ENCODE measurements at places on chromosomes 1 and 21.

GRCh38 chr1:154802336-154802969 lies 67.6 kb downstream of the KCNN3 start:
- no peaks in the 10 kb centered on the region for H3K36me3 ChIP-seq
- H3K4me3 ChIP-seq: no peak overlapping the region
- no peak for DNase-seq

DNA sequence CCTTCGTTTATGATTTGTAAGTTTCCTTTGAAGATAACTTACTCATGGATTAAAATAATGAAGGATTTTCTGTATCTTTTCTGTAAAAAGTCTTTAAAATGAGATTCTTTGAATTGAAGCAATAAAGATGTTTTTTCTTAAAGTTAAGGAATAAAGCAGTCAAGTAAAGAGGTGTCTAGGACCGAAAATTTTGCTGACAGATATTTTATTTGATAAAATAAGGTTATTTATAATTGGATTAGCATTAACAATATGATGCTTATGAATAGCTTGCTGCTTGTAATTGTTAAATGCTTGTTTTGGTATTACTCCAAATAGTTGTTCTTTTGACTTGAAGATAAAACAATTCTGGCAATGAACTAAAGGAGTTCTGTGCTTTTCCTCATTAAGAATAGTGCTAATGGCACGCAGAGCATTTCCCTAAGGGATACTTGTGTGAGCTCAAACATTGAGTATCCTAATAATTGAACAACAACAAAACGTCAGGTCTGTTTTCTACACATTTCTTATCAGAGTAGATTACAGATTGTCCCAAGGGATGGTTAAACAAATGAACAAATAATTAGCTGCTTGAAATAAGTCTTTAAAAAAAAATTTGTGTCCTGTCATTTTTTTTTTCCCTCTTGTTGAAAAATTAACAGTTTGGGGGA lies 16.6 kb downstream of the TSNAX start:
- peaks cover 15% of the 10 kb centered on the region for H3K36me3 ChIP-seq
- H3K27ac ChIP-seq: no peak overlapping the region

DNA sequence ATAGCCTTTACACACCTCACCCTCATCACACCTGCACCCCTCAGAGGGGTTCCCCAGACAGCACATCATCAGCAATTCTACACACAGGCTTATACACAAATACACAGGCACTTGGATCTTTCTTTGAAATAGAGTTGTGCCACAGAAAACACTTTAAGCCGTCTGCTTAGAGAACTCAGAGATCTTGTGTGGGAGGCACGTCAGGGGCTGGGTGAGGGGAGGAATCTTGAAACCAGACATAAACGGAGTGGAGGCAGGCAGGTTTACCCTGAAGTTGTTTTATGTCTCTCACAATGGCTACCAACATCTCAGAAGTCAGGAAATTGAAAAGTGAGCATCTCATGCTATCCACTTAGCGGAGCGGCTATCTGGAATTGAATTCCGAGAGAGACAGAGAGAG lies 151.9 kb upstream of the GJB5 start:
- no peak for DNase-seq
- H3K4me1 ChIP-seq: no peaks in the 10 kb centered on the region
- H3K36me3 ChIP-seq: no peaks in the 10 kb centered on the region
- no peak overlapping the region for H3K4me3 ChIP-seq
- peaks cover 44% of the 10 kb centered on the region for H3K27me3 ChIP-seq

GRCh38 chr1:22738069-22738435 lies 27.4 kb downstream of the EPHB2 start:
- no peaks in the 10 kb centered on the region for H3K27me3 ChIP-seq
- no peaks in the 10 kb centered on the region for H3K4me1 ChIP-seq
- no peak for DNase-seq

- H3K27me3 ChIP-seq: no peaks in the 10 kb centered on the region
- DNase-seq: no peak
- no peaks in the 10 kb centered on the region for H3K36me3 ChIP-seq
- H3K4me3 ChIP-seq: no peak overlapping the region
Measured at GRCh38 chr1:49098866-49099265, 322.2 kb upstream of the BEND5 start.
